IgD-negative memory B cell (primary cell): ENCODE measurements at places on chromosomes 12 and 14. TPM values are rescaled to one million over a fixed set of nuclear protein-coding genes. Genes with fewer than 3 reads are reported as not detected.

CCDC196 gene
- not detected for polyA plus RNA-seq

ACAD10 gene
- polyA plus RNA-seq: 17.5 TPM

GDF3 gene
- polyA plus RNA-seq: not detected

IGFBP6 gene
- polyA plus RNA-seq: 1.0 TPM

TPH2 gene
- not detected for polyA plus RNA-seq

INSM2 gene
- polyA plus RNA-seq: not detected
